ENCODE measurements at places on chromosomes 6 and 20.
A peak's percentile ranks its signal among the peaks of the same experiment; 100 is the strongest.

DNA sequence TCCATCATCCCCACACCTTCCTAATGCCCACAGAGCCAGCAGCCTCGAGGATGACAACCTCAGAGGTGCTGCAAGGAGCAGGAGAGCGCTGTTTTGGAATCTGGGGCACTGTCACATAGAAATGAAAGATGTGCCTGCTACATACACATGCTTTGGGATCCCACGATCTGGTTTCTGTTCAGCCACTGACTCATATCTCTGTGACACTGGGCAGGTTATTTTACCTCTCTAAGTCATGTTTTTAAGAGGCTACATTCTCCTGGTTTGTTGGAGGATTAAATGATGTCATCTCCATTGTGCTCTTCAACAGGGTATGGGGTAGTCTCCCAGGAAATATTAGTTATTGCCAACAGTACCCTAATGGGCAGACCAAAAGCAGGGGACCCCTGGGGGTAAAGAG, 32.6 kb upstream of the TAB2 start:
- DNase-seq = no peak

- DNase-seq = no peak
These were observed 12.5 kb downstream of the VSTM2L start for GRCh38 chr20:37915434-37915787.

- DNase-seq = no peak
These were observed 13.3 kb upstream of the RIPOR2 start for GRCh38 chr6:24949020-24949569.

GRCh38 chr6:110054664-110055386, 76.7 kb downstream of the GPR6 start:
- DNase-seq = no peak

- no peak for DNase-seq
These were observed 7.3 kb upstream of the COL12A1 start for GRCh38 chr6:75213112-75213511.

DNA sequence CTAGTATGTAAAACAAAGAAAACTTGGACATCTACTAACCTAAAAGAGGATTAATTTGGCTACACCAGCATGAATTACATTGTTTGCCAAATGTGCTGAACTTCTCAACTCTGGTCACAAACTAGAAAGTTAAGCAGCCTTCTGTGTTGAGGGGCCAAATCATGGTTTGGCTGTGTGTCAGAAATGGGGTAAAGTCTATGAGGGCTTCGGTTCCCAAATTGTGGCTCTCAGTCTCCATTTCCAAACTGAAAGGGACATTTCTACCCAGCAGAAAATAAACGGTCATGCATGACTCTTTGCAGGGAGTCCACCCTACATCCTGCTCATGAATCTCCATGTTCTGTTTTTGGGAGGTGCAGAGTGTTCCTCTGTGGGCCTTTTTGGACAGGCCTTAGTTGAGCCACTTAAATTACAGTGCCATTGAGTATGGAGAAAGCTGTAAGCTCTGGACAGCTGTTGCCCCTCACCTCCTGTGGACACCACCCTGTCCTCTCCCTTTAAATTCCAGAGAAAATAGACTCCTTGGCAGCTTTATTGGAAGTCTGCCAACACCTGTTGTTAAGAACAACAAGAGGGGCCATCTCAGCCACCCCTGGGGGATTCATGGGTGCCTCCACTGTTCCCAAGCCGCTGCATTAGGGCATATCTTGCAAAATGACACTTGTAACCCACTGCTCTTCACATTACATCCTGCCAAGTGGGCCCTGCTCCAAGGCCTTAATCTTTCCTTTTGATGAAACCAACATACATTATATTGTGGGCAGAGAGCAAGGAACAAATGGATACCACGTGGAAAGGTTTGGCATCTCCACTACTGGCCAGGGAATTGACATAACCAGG, 27.5 kb upstream of the SNRPC start:
- DNase-seq = no peak

- no peak for DNase-seq
These were observed 740 bp downstream of the TRIM15 start for GRCh38 chr6:30163918-30164654.

- no peak for DNase-seq
These were observed 22.5 kb downstream of the ADGRB3 start for GRCh38 chr6:68657374-68658139.

GRCh38 chr20:34316196-34316814, 13.2 kb upstream of the AHCY start:
- no peak for DNase-seq

- DNase-seq = no peak
These were observed 4.0 kb downstream of the FUCA2 start for GRCh38 chr6:143507358-143508145.

DNA sequence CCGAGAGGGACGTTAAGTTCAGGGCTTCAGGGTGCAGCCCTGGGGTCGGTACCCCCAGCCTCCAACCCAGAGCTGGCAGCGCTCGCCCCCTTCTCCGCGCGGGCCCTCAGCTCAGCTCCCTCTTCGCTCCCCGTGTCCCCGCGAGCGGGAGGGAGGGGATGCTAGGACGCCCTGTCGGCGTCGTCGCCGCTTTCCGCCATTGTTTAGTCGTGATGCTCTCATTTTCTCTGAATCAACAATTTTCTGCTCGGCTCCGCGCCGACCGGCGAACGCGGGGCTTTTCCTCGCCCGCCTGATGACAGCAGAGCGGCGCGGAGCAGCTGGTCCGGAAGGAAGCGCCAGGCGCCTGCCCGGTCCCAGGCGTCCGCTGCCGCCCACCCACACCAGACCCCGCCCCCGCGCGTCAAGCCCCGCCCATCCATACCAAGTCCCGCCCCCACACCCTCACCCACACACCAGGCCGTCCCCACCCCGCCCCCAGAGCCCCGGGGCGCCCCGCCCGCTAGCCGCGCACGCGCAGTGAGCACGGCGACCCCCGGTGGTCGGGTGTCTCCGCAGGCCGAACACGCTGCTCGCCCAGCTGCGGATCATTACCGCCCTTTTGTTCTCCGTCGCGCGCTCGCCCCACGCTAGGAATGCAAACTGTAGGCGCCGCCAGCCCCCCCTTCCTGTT, 50.1 kb upstream of the SLC32A1 start:
- peak; percentile 33 for DNase-seq

DNA sequence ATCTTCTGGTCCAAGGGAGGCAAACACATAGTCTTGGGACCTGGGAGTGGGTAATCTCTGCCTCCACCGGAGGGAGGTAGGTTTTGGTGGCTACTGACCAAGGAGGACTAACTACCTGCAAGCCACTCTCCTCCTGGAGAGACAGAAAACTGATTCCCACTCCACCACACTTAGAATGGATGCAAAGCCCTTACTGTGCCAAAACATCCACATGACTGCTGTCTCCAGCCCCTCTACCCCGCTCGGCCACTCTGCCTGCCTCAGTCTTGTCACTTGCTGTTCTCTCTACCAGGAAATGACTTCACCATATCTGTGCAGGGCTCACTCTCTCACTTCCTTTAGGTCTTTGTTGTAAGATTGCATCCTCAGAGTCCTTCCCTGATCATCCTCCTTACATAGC, 129.5 kb upstream of the ARG1 start:
- no peak for DNase-seq

DNA sequence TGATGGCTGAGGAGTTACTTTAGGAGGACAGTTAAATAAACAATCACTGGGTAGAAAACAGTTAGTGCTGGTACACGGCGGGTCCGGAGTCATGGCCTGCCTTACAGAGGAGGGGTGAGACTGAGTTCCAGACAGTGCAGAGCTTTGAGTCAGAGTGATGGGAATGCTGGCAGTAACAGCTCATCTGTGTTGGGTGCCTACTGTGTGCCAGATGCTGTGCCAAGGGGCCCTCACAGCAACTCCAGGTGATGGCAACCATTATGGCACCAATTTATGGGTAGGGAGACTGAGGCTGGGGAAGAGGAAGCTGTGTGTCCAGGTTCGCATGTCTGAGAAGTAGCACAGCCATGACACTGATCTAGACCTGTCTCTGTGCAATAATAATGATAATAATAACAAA, 132.6 kb downstream of the CEBPB start:
- DNase-seq = no peak

GRCh38 chr6:76861403-76861802, 601.9 kb downstream of the HTR1B start:
- no peak for DNase-seq
